CD8-positive, alpha-beta T cell (primary cell): ENCODE measurements at places on chromosomes 11 and 22.

GRCh38 chr11:45085646-45086501, 60.6 kb upstream of the PRDM11 start:
- DNase-seq = no peak

DNA sequence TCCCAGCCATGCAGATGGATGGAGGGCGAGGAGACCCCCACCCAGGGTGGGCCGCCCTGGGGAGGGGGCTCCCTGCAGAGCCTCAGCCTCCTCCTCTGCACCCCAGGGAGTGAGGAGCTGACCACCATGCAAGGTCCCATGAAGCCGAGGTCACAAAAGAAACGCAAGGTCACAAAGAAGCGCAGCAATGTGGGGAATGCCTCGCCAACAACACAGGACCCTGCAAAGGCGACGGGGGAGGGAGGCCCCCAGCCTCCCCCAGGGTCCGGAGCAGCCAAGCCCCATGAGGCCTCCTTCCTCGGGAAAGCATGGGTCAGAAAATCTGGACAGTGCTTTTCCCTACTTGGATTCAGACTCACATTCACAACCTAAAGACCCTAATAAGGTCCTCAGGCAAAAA, 191.5 kb downstream of the BRD1 start:
- no peak for DNase-seq

DNA sequence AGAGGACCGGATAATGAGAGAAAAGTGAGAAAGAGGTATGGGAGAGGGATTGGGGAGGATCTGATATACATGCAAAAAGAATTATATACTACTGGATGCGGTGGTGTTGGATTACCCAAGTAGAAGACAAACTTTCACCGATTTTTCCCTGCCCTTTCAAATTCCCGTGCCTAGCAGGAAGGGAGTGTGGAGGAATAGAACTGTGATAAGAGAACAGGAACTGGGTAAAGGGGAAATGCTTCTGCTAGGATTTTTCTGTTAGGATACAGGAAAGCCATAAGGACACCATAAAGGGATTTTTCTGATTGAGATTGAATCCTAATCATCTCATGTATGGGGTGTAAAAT, 480 bp upstream of the MTMR2 start:
- DNase-seq = peak; percentile 14

DNA sequence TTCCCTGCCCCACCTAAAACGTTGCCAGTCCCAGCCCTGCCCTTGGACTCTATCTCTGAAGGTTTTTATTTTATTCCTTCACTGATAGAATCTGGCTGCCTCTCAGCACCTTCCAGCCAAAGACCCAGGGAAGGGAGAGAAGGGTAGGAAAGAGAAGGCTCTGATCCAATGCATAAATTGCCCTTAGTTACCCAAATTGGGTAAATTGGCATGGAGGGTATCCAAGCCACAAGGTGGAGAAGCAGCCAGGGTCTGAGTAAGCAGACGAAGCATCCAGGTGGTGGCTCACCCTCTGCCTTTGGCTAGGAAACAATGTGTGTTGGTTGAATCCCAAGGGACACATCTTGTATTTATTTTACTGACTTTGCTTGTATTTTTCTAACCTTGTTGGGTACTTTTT, 89.0 kb downstream of the FEZ1 start:
- no peak for DNase-seq

- no peak for DNase-seq
These were observed 6.9 kb downstream of the C11orf68 start for GRCh38 chr11:65911682-65912568.

DNA sequence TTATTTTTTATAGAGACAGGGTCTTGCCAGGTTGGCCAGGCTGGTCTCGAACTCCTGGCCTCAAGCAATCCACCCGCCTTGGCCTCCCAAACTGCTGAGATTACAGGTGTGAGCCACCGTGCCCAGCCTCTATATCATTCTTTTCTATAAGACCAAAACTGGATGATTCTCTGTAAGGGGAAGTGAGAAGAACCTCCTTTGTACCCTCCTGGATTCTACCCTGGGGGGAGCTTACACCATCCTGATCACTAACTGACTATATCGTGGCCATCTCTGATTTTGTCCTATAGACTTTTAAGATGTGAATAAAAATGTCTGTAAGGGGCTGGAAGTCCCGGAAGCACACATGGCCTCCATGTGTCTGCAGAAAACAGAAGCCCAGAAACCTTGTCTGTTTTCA, 9.1 kb downstream of the PIWIL4 start:
- no peak for DNase-seq

GRCh38 chr11:26105762-26106423, 226.0 kb upstream of the ANO3 start:
- no peak for DNase-seq

- peak; percentile 42 for DNase-seq
These were observed 37.3 kb upstream of the SLC22A12 start for GRCh38 chr11:64553554-64554201.

DNA sequence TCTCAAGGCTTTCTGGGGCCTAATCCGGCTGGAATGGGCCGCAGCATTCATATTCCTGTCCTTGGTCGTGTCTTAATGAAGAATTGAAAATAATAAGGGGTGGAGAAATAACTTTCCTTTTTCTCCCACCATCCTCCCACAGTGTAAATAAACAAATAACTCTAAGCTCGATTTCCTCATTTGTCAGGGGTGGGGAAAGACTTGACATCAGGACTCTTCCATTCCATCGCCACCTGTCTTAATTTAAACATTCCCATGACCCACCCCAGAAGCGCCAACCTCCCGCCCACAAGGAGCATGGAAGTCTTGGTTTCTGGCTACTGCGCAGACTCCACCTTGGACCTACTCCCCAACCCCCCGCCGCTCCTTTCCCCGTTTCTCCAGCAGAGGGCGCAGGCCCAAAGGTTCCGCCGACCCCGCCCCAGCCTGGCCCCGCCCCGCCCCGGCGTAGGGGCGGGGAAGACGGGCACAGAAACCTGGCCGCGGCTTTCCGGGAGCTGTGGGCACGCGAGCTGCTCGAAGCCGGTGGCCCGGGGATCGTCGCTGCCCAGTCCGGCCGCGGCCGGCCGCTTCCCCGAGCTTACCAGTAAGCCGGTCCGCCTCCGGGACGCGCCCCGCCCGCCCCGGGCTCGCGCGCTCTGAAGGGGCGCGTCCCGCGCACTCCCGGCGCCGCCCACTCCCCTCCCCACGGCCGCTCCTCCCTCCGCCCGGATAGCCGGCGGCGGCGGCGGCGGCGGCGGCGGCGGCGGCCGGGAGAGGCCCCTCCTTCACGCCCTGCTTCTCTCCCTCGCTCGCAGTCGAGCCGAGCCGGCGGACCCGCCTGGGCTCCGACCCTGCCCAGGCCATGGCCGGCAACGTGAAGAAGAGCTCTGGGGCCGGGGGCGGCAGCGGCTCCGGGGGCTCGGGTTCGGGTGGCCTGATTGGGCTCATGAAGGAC, at the start of gene CBL:
TSS of gene CBL (plus strand) at position 766 of the 937 bp plus-strand sequence. CDS start at position 845, 79 bp downstream.
- DNase-seq = peak; percentile 95

DNA sequence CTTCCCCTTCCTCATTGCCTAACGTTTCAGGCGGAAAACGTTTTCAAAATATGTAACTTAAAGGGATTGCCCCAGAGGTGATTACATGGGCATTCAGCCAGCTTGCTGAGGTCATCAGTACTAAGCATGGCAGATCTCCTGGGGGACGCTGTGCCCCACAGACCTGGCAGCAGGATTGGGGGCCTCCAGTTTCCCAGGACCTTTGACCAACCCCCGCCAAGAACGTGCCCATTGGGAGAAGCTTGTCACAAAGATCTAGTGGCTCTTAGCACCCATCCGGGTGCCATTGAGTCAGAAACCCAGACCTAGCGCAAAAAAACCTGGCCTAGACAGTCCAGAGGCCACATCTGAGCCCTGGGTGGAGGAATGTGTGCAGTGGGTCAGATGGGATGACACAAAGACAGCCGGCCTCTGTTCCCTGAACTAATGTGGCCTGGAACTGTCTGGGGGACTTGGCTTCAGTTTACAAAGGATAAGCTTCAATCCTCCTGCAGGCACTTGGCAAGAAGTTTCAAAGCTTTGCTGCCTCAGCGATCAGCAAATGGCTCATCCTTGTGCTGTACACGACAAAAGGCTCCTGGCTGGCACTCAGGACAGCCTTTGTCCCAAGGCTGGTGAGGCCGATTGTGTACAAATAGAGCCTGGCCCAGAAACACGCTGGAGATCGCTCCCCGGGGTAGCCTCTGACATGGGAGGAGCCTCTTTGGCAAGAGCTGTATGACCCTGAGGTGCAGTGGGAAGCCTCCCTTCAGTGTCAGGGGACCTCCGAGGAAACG, 9.5 kb downstream of the C1QTNF6 start:
- DNase-seq = peak; percentile 18

DNA sequence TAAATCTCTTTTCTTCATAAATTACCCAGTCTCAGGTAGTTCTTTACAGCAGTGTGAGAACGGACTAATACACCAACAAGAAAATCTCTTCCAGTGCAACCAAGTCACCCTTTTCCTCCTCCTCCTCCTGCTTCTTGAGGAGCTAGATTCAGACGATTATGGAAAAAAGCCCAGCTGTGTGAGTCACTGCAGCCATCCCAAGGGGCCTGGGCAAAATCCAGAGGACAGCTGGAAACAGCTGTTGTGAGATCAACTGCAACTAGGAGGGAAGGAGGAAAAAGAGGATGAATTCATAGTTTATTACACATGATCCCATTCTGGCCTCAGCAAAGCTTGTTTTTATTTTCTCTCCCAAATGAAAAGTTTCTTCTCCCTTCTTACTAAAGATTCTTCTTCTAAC, 32.9 kb downstream of the RBFOX2 start:
- DNase-seq = no peak

- no peak for DNase-seq
These were observed 7.5 kb downstream of the CRYBB1 start for GRCh38 chr22:26610072-26610958.

- DNase-seq = no peak
These were observed 45.4 kb downstream of the KCNC1 start for GRCh38 chr11:17779861-17780594.

DNA sequence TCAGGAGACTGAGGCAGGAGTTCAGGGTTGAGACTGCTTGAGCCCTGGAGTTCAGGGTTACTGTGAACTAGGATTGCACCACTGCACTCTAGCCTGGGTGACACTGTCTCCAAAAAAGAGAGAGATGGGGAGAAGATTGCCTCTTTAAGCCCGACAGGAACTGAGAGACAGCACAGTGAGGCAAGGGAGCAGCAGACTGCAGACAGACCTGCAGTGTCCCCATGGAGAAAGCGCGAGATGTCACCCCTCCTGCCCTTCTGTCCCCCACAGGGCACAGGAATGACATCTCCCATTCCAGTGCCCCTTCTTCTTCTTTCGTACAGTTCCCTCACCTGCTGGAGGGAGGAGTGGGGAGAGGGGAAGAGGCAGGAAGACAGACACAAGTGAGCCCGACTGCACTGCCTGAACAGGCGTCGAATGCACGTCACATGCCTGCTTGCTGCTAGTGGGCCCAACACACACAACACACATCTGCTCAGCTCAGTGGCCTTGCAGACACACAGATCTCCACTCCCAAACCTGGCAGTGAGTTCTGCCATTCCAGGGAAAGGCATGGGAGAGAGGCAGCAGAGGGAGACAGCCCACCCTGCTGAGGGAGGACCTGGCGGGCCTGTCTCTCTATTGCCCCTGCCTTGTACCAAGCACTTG, 167.0 kb downstream of the DSCAML1 start:
- no peak for DNase-seq

- peak; percentile 29 for DNase-seq
These were observed 69.6 kb upstream of the PITPNB start for GRCh38 chr22:27988704-27989103.

- no peak for DNase-seq
These were observed 46.3 kb downstream of the IGLL1 start for GRCh38 chr22:23533771-23534191.

GRCh38 chr11:65652511-65653228, 10.0 kb downstream of the RELA start:
- DNase-seq = peak; percentile 99

DNA sequence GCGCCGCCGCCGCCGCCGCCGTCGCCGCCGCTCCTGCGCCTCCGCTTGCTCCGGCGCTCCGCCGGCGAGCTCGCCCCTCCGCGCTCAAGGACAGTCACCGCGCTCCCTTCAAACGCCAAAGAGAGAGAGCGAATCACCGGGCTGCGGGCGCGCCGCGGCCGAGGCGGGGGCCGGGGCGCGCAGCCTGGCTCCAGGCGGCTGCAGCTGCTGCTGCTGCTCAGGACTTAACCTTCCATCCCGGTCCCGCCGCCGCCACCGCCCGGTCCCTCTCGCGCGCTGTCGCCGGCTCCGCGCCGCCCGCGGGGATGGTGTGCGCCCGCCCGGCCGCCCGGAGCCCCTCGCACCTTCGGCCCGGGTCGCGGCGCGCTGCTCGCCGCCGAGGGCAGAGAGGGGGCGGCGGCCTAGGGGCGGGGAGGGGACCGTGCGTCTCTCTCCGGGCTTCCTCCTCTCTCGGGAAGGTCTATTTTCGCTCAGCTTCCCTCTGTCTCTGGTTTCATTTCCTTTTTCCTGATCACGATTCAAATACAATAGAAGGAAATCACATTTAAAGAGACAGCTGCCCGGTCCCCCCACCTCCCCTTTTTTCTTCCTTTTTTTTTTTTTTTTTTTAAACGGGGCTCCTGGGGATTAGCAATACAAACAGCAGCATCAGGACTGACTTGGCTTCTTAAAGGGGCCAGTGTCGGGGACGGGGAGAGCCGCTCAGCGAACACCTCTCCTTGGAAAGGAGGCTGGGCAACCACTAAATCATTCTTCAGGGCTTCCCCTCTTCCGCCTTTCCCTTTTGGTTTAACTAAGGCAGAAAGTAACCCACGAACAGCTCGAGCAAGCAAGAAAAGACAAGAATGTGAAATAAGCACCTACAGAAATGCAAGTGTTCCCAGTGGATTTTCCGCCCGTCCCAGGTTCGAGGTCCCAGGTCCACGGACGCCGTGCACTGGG, 22.1 kb downstream of the LMO2 start:
- no peak for DNase-seq

DNA sequence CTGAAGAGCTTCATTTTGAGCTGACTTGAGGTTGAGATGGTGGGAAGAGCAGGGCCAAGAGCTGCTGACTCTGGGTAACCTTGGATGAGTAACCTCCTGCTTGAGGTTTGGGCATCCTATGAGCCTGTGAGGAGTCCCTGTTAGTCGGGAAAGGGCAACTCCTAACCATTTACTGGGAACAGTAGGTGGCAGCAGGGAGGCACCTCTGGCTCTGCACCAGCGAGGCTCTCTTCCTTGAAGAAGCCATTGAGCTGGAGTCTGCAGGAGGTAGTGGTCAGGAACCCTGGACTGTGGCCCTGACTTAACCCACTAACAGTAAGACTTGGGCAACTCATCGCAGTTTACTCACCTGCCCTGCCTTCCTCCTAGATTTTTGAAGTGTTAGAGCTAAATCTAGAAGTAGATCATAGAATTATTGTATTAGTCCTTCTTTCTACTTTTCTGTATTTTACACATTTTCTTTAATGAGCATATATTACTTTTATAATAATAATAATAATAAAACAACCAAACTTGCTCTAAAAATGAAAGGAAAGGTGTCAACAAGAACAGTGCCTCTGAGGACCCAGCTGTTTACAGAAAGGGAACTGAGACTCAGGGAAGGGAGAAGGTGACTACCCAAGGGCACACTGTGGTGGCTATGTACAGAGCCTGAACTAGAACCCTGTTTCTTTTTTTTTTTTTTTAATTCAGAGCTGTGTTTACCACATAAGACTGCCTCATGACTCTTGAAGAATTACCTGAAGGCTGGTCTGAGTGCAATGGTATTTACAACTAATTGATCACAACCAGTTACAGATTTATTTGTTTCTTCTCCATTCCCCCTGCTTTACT, 47.5 kb downstream of the MEI1 start:
- DNase-seq = peak; percentile 53

GRCh38 chr11:64489831-64490441, 101.1 kb upstream of the SLC22A12 start:
- DNase-seq = no peak
